Upper lobe of left lung (tissue), 6 donors: ENCODE measurements at places on chromosomes 4 and X. TPM values are rescaled to one million over a fixed set of nuclear protein-coding genes. Genes with fewer than 3 reads are reported as not detected.

DNA sequence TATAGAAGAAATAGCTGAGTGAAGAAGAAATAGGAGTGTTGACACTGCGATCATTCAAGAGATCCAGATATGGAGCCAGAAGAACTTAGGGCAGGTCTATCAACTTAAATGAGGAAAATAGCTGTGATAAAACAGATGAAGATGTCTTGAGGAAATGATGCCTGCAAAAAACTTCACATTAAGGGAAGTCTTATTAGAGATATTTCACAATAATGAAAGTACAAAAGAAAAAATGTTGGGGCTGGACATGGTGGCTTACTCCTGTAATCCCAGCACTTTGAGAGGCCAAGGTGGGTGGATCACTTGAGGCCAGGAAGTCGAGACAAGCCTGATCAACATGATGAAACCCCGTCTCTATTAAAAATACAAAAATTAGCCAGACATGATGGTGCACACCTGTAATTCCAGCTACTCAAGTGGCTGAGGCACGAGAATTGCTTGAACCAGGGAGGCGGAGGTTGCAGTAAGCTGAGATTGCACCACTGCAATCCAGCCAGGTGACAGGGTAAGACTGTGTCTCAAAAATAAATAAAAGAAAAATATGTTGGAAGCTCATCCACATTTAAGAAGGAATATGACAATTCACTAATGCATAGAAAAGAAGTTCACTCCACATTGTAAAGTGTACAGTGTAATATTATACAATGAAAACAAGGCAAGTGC is 56.3 kb downstream of the PKD2 start:
- no peaks in the 10 kb centered on the region for H3K4me1 ChIP-seq
- H3K4me3 ChIP-seq, result no peak overlapping the region
- no peak for DNase-seq
- H3K27me3 ChIP-seq, result no peaks in the 10 kb centered on the region

The S100G gene
- total RNA-seq, result not detected

The USP17L5 gene
- not detected for total RNA-seq

The FRG2 gene
- not detected for total RNA-seq

DNA sequence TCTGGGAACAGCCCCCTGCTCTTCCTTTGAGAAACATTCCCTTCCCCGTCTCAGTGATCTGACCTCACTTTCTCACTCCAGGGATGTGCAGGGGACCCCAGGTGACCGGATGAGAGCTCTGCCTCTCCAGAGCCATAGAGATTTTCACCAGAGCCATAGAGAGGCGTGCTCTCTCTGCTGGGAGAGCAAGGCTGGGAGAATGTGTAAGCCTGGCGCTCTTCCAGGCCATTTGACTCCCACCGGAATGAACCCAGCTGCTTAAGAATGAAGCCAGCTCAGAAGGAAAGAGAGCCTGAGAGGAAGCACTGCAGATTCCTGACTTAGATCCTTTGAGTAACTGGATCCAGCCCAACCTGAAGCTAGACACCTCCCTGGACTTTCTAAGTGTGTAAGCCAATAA is 106.4 kb downstream of the DHX15 start:
- H3K4me3 ChIP-seq, result no peak overlapping the region
- no peaks in the 10 kb centered on the region for H3K36me3 ChIP-seq
- peaks cover 6% of the 10 kb centered on the region for H3K4me1 ChIP-seq
- peaks cover 3% of the 10 kb centered on the region for H3K27me3 ChIP-seq
- DNase-seq, result no peak

The GPC4 gene
- 31.4 TPM for total RNA-seq

The GAB3 gene
- total RNA-seq, result 15.5 TPM

- DNase-seq, result no peak
- no peaks in the 10 kb centered on the region for H3K4me1 ChIP-seq
- no peak overlapping the region for H3K4me3 ChIP-seq
- no peak overlapping the region for H3K27ac ChIP-seq
- no peaks in the 10 kb centered on the region for H3K27me3 ChIP-seq
- H3K36me3 ChIP-seq, result no peaks in the 10 kb centered on the region
These were observed 75.3 kb downstream of the DHRSX start for GRCh38 chrX:2425286-2426071.

The RTL3 gene
- total RNA-seq, result not detected
